ENCODE measurements at places on chromosomes 12 and 14. TPM values are rescaled to one million over a fixed set of nuclear protein-coding genes. Genes with fewer than 3 reads are reported as not detected.

GRCh38 chr14:53670701-53671100 is 285.9 kb downstream of the BMP4 start:
- no peak for DNase-seq

Gene UNC79
- polyA plus RNA-seq, result 0.84 TPM

GRCh38 chr12:2194571-2194970 is 141.8 kb downstream of the CACNA1C start:
- no peak for DNase-seq

DNA sequence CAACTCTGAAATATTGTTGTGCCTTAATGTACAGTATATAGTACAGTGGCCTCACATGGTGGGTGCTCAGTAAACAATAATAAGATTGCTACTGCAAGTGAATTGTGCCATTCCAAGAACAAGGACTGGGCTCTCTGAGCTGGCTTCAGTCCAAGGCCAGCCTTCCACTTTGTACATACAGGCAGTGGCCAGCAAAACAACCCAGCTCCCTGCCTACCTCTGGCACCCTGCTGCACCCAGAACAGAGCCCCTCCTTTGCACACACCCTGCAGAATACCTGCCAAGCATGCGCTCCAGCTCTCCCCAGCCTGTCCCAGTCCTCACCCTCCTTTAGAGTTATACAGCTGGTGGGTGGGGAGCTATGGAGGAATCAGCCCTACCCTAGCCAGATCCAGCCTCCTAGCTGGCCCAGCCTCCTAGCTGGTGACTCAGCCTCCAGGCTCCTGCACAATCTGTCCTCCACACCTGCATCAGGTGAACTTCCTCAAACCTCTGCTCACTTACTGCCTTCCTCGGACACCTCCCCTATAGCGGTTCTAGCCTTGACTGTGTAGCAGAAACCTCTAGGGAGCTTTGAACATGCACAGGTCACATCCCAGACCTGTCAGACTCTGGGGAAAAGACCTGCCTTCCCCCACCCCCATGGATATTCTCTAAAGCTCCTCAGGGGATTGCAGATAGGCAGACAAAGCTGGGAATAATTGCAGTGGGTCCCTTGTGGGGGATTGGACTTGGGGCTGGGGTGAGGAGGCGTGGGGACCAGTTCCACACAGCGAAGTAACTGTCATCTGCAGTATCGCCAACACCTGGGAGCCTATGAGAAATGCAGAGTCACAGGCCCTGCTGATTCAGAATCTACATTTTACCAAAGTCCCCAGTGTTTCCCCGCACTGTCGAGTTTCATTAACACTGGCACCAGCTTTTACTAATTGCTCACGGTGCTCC is 17.9 kb downstream of the ZDHHC22 start:
- DNase-seq, result no peak

Gene ISCU
- 122 TPM for polyA plus RNA-seq

GRCh38 chr12:57096099-57096572 is 7.2 kb downstream of the NAB2 start:
- DNase-seq, result no peak

Gene CCDC38
- 0.49 TPM for polyA plus RNA-seq

Gene CFAP251
- 10.7 TPM for polyA plus RNA-seq

DNA sequence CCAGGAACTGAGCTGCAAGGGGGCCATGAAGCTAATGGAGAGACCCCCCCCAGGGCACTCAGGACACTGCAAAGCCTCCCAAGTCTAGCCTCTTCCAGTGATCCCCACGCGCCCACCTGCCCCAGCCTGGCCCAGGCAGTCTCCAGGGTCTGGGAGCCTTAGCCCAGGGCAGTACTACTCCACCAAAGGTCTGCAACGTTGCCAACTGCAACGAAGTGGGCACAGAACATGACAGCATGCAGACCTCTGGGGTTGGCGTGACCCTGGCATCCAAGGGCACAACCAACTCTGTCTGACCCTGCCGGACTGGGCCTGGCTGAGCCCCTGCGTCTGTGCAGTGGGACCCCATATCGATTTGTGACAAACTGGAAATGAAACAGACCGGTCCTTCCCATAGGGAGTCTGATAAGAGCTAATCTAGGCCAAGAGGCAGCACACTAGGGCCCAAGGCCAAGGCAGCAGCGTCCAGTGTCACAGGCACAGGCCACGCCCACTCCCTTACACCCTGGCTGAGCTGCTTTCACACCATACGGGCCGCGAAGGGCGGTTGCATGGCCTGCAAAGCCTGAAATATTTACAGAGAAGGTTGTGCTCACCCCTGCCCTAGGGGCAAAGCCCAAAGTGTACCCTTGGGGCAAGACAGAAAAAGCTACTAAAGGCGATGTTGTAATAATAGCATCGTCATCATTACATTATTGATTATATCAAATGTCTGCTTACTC is 76.7 kb downstream of the NCOR2 start:
- no peak for DNase-seq

Gene JAG2
- 9.3 TPM for polyA plus RNA-seq

GRCh38 chr12:127509066-127509778 is 757.7 kb upstream of the TMEM132C start:
- DNase-seq, result no peak

DNA sequence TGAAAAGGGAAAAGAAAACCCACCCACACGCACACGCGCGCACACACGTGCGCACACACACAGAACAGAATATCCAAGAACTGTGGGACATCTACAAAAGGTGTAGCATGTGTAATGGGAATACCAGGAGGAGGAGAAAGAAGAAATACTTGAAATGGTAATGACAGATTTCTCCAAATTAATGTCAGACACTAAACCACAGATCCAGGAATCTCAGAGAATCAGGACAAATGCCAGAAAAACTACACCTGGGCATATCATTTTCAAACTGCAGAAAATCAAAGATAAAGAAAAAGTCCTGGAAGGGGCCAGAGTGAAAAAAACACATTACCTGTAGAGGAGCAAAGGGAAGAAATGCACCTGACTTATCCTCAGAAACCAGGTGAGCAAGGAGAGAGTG is 26.5 kb downstream of the FBXL14 start:
- DNase-seq, result no peak

DNA sequence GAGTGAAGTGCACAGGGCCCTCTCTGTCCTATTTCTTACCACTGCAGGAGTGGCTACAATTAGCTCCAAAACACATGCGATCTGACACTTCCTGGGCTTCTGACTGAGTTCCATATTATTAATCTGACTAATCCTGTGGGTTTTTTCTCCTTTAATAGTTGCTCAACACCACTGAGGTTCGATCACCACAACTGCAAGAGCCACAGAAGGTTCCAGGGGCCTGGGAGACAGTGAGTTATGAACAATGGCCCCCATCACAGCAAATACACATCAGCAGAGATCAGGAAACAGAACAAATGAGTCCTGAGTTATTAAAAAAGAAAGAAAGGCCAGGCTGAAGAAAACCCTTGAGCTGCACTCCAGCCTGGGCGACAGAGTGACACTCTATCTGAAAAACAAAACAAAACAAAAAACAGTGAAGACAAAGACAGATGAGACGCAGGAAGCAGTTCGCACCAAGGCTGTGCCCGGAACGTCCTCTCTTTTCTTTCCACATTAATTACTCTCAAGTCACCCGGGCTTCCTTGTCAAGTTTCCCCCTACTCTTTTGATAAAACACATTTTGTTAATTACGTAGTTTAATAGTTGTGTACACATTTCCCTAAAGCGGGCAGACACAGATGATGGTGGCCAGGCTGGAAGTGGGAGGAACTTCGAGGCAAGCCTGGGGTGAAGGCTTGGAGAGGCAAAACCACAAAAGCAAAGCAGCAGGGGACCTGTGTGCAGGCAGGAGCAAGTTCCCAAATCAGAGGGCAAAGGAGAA is 42.7 kb downstream of the CDC42BPB start:
- no peak for DNase-seq

DNA sequence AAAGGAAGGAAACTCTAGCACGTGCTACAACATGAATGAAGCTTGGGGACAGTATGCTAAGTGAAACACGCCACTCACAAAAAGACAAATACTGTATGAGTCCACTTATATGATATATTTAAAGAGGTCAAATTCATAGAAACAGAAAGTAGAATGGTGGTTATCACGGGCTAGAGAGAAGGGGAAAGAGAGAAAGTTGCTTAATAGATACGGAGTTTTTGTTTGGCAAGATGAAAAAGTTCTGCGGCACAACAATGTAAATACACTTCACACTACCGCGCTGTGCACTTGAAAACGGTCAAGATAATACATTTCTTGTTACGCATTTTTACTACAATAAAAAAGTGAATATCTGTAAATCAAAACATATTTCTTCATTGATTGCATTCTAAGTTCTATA is 37.3 kb downstream of the FBLN5 start:
- no peak for DNase-seq

Gene ERBB3
- polyA plus RNA-seq, result 73.9 TPM

Gene IFI27
- polyA plus RNA-seq, result 6.5 TPM

DNA sequence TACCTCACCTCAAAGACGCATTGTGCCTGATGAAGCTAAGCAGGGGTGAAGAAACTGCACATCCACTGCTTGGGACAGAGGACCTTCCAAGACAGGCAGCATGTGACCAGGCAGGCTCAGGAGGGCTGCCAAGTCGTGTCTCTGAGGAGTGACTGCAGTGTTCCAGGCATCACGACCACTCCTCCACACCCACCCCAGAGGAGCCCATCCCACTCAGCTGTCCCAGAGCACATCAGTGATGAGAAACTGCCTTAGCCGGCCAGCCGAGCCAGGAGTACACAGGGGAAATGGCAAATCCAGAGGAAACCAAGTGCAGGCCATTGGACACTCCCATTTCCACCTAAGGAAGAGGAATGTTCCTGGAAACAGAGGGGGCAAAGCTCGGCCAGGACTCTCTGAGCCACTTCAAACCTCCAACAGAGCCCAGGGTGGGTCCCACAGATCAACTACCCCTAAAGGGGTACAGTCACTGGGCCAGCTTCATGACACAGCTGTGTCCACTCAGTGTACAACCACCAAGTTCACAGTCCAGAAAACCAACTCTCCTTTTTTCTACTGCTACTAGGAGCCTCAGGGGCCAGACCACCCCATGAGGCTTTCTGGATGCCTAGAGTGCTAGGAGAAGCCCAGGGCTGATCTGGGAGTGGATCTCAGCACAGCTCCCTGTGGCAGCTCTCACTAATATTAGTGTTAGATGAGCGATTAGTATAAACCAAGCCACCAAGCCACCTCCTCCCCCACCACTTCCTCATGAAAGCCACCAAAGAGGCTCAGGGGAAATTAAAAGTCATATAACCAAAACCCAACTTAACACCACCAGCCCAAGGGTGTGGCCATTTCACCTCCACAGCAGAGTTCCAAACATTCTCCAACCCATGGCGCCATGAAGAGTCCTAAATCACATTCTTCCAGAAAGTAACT is 15.4 kb downstream of the PXN start:
- no peak for DNase-seq

Gene ADCY4
- 19.8 TPM for polyA plus RNA-seq

DNA sequence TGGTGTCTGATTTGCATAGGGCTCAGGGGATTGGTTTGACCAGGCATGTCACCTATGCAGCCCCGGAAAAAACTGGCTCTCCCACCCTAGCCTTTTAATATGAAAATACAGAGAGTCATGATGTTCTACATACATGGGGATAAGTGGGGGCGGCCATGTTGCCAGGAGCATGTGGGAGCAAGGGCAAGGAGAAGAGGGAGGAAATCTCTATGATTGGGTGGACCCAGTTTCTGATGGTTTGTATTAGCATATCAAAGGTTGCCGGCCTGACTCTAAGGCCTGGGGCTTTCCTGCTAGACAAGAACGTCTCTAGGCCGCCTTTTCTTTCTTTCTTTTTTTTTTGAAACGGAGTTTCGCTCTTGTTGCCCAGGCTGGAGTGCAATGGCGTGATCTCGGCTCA is 123.4 kb upstream of the CPSF6 start:
- no peak for DNase-seq

- DNase-seq, result no peak
Observed at GRCh38 chr14:81474685-81475324, 58.8 kb downstream of the SEL1L start.

Gene IL31
- not detected for polyA plus RNA-seq

DNA sequence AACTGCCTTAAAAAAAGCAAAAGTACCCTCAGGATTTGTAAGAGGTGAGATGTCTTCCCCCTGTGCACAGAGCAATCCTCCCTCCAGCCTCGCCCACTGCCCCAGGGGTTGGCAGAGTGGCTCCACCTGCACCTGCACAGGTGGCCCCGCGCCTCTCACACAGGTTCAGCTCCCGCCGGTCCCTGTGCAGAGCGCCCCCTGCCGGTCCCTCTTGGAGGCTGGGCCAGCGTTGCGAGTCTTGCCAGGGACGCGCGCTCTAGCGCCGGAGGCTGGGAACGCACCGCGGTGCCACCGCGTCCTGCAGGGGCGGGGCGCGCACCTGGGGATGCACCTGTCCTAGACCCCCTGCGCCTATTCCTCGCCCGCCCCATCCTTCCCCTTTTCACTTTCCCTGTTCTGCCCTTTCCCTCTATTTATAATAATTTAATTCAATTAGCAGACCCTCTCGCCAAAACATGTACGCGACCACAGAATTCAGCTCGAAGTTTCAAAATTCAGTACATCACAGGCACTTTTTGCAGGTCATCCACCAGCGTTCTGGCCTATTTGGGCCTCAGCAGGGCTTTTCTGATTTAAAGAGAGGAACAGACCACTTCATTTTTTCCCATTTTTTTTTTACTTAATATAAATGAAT is 618.6 kb downstream of the AACS start:
- DNase-seq, result no peak

GRCh38 chr12:12726555-12727093 is 9.5 kb downstream of the CDKN1B start:
- DNase-seq, result no peak

DNA sequence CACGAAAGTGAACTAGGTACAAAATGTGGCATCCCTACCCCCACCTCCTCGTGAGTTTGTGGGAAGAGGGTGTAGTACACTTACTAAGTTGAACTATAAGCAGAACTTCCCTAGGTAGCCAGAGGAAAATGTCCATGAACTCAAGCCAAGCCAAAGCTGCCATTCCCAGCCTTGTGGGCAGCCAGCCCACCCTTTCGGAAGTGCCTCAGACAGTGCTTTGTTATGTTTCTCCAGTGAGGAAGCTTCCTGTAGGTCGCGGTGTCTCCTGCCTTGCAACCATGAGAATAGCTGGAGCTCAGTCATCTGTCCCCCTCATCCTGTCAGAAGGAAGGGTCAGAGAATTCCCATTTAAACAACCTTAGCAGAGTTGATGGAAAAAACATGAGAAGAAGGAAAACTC is 266.9 kb downstream of the DUSP6 start:
- DNase-seq, result no peak

DNA sequence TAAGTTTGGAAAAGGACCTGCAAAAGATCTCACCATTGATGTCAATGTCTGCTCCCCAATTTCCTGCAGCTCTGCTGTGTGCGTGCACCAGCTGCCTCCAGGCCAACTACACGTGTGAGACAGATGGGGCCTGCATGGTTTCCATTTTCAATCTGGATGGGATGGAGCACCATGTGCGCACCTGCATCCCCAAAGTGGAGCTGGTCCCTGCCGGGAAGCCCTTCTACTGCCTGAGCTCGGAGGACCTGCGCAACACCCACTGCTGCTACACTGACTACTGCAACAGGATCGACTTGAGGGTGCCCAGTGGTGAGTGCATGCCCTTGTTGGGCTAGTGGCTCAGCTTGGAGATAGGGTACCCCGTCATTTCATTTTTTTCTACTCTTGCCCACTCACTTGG is 23.7 kb downstream of the ACVR1B start:
- no peak for DNase-seq

Gene HCAR3
- polyA plus RNA-seq, result 0.67 TPM

Gene SDR9C7
- polyA plus RNA-seq, result 0.16 TPM

Gene GPR137C
- 6.7 TPM for polyA plus RNA-seq

- no peak for DNase-seq
Observed at GRCh38 chr12:28479683-28480082, 289.4 kb downstream of the CCDC91 start.

All from right renal pelvis (tissue), 4 donors.